ENCODE measurements at places on chromosomes 16 and 17.

DNA sequence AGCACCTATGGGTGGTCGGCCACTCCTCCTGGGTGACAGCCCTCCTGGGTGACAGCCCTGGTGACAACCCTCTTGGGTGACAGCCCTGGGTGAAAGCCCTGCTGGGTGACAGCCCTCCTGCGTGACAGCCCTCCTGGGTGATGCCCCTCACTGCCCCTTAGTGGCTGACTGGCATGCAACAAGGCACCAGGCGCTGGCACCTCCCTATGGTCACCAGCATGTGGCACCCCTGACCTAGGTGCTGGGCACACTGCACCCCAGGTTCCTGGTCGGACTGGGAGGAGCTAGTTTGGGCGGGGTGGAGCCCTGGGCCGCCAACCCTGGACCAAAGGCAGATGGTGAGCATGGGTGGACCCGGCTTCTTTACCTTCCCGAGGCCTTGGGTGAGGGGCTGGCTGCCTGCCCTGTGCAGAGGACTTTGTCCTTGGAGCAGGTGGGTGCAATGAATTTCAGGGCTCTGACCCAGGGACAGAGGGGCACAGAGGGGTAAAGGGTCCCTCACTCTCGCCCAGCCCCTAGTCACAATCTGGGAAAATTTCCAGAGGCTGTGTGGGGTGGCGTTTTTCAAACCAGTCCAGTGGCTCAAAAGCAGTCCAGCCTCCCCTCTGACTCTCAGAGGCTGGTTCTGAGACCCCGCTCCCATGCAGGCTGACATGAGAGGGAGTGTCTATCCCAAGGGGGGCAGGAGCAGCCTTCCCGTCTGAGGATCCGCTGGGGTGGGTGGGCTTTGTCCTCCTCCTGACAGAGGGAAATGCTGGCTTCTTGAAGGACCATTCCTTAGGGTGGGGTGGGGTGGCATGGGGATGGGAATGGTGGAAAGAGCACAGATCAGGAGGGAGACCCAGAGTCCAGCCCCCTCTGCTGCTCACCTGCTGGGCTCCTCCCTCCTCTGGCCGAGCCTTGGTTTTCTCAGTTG lies 25.9 kb upstream of the TNFRSF13B start:
- peak; percentile 75 for DNase-seq

DNA sequence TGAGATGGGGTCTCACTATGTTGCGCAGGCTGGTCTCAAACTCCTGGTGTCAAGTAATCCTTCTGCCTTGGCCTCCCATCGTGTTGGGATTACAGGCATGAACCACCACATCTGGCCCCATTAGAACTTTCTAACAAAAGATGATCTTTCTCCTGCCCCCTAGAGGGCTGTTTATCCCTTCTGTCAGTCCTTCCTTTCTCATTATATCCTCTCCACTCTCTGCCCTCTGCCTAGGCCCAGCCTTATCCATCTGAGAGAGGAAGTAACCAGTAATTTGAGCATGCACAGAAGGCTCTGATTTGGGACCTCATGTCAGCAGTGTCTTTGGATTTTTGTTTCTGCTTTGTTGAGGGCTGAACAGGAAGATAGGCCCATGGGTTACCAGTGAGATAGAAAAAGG lies 4.4 kb upstream of the DHX40 start:
- DNase-seq, result no peak

DNA sequence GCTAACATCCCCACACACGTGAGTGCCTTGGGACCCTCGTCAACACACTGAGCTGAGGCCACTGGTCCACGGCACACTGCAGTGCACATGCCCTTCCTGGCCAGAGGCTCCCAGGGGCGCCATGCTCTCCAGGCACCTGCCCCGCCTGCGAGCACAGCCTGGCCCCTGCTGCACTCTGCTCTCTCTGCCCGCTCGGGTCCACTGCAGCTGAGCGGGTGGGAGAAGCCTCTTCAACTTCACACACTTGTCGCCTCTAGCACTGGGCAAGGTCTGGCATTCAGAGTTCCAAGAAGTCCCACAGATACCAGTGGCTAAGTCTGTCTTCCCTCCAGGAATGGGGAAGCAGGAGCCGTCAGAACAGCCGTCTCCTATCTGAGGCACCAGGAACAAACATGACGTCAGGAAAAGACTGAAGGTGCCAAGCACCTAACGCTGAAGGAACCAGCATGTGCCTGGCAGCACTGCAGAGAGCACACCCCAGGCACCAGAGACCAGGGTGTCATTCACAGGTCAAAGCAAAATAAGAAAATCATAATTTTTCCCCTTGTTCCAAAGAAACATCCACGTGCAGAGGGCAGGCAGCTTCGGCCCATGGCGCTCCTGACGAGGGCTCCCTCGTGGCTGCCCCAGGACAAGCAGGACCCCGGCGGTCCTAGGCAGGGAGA lies 82.9 kb downstream of the ZNF778 start:
- DNase-seq, result no peak

DNA sequence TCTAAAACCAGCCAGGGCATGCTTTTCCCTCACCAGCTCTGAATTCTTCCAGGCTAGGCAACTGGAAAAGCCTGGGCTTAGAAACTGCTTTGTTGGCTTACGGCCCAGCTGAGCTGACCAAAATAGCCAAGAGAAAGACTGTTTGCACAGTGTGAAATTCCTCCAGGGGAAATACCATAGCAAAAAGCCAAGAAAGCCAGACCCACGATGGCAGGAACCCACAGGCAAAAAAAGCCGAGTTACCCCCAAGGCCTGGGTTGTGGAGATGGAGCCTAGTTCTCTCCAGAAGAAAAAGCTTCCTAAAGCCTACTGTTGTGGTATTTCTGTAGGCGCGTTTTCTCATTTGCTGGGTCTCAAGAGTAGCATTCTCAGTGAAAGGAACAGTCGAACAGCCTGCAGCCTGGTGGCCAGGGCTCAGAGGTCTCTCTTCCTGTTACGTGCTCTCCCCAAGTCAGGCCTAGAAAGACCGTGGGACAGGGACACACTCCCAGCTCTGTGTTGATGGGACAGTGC lies 9.2 kb downstream of the SP2 start:
- DNase-seq, result no peak

DNA sequence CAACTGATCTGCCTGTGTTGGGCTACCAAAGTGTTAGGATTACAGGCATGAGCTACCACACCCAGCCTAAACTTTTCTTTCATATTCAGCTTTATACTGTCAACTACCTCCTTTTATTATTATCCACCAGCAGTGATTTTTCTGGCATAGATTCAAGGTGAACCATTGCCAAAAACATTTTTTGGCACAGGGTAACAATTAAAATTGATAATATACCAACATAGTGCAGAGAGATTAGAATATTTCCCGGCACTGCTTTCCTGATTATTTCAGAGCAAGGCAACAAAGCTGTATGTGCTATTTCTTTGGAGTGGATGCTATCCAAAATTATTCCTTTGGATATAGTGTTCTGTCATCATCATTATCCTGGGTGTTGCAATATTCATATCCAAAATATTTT lies 781.6 kb upstream of the SOX9 start:
- DNase-seq, result no peak

Data from 8988T (cell line).